ENCODE measurements at places on chromosomes 5 and 9.
A peak's percentile ranks its signal among the peaks of the same experiment; 100 is the strongest.

GRCh38 chr5:141623186-141623585 is 4.4 kb upstream of the DIAPH1 start:
- no peak for DNase-seq

DNA sequence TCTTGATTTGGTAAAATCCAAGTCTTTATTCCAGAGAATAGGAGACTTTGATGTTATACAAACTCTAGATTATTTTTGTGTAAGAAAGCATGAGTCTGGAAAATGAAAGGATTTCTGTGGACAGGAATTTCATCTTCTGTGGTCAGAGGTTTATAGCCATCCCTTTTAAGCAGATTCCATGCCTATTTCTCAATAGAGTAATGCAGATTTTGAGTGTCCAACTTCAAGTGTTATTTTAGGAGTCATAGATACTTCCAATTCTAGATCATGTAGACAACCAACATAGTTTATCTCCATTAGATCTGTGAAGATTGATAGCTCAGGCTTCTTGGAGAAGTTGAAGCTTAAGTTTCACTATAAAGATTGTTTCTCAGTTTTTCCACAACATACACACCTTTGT is 379.7 kb downstream of the PSAT1 start:
- DNase-seq = no peak

DNA sequence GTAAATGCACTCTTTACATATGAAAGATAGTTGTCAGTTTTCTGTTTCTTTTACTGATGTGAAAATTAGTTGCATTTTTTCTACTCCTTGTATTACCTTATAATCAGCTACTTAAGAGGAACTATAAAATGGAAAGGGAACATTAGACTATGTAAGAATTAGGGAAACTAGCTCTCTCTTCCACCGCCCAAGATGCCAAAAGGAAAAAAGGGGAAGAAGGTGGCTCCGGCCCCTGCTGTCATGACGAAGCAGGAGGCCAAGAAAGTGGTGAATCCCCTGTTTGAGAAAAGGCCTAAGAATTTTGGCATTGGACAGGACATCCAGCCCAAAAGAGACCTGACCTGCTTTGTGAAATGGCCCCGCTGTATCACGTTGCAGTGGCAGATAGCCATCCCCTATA is 15.2 kb upstream of the HOMER1 start:
- no peak for DNase-seq

- no peak for DNase-seq
Observed at GRCh38 chr5:140141241-140141640, 15.5 kb downstream of the IGIP start.

DNA sequence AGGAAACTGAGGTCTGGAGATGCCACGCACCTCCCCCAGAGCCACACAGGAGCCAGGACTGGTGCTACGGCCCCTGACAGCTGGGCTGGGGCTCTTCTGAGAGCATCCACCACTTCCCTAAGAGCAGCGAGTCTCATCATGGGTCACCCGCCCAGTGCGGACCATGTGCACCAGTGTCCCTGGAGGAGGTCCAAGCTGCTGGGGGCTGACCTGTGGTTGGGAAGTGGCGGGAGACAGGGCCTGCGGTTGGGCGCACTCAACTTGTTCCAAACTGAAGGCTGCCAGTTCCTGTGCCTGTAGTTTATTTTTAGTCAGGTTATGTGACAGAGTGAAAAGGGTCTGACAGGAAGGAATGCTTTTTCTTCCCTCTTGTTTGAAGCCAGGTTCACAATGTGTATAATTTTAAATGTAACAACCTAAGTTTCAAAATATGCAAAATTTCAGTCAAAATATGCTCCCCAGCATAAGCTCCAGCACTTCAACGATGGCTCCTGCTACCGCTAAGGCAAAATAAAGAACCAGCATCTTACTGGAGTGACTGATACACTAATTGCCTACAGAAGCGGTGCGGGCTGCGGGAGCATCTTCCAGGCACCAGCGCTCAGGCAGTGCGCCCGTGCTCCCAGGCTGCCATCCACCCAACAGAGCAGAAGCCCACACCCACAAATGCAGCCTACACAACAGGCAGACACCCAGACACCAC is 14.8 kb downstream of the BARHL1 start:
- DNase-seq = peak; percentile 46

GRCh38 chr5:95591490-95591901 is 28.4 kb upstream of the GPR150 start:
- no peak for DNase-seq

DNA sequence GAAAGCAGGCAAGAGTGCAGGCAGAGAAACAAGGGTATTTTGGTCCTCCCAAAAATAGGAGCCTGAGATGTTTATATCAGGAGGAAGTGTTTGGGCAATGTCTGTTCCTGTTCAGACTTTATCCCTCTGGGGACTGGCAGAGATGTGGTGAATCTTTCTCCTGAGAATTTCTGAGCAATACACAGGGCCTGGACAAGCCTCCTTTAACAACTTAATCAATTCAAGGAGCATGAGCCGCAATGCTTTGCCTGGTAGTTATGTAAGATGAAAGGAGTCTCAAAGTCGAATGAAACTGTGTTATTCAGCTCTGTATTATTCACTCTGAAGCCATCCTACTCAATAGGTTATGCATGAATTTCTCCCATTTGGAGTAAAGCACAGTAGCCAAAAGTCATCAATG is 365.6 kb downstream of the MAN2A1 start:
- no peak for DNase-seq

GRCh38 chr5:7317751-7318150 is 78.2 kb upstream of the ADCY2 start:
- DNase-seq = no peak

GRCh38 chr5:75670577-75670976 is 46.7 kb downstream of the POC5 start:
- DNase-seq = no peak

DNA sequence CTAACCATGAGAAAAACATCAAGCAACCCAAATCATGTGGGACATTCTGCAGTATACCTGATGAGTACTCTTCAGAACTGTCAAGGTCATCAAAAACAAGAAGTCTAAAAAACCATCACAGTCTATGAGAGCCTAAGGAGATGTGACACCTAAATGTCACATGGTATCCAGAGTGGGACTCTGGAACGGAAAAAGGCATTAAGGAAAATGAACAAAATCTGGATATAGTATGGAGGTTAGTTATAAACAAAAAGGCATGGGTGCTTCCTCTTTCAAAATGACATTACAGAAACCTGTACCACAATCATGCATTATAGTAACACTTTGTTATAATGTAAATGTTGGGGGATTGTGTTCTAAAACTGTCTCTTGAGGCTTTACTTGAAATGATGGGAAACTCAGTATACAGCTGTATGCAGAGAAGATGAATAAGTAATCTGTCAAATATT is 47.4 kb downstream of the PRKACG start:
- no peak for DNase-seq

DNA sequence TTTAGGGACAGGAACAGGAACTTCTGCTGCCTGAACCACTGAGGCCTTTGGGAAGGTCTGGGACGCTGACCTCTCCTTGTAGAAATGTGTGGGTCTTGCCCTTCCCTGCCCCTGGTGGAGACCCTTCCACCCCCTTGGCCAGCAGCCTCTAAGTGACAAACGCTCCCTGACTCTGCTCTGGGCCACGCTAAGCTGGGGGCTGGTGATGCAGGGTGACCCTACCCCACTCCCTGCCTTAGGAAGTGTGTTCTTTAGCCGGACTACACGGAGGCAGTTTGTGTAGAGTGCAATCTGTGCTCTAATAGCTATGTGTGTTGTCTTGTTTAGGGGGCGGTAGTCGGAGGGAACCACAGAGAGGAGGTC is 123.0 kb downstream of the COL23A1 start:
- DNase-seq = no peak

- DNase-seq = peak; percentile 64
Observed at GRCh38 chr9:131835151-131835910, 95.5 kb upstream of the RAPGEF1 start.

All from dorsolateral prefrontal cortex (tissue), 122 donors.